ENCODE measurements at places on chromosomes 12 and 14.

DNA sequence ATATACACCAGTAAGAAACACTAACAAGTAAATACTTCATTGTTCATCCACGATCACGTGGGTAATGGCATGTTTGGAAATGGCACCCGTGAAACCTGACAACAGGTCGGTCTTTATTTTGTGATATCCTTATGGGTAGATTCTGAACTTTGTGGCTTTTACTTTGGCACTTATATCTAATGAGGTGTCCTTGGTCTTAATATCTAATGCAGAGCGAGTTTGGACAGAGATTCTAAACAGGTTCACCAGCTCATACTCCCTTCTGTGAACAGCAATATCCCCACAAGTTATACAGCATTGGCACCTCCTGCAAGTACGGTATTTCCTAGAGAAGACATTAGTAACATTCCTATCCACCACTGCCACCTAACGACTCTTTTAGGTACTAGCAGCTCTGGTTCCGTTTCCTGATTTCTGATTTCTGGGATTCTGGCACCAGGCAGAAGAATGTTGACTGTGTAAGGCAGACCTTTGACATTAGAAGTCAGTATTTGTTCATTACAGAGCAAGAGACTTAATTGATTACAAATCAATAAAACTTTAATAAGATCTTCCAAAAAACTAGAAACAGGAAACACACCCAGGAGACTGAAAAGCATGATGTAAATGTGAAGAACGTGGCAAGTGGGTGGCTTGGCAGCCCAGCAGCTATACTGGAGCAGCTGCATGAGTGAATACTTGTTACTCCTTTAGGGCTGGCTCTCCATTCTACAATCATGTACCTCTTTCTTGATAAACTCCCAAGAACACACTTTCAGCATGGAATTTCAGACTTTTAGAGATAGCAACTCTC is 2.5 kb downstream of the ANG start:
- peak; percentile 76 for ATAC-seq

DNA sequence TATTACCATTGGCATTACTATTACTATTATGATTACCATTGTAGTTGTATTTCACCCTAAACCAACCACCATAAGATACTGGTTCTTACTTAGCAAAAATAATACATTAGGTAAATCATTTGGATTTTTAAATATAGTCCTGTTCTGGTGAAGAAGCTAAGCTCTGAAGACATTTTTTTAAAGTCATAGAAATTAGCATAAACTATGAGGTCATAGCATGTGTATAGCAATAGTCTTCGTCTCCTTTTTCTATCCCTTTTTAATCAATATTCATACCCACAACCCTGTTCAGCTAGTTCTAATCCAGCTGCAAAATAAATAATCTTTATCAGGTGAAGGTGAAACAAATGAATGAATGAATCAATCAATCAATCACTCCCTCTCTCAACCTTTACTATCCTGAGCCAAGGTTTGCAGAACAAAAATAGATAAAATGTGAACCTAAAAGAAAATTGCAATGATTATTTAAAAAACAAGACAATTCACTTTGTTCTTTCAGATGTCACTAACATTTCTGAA is 134.5 kb downstream of the STXBP6 start:
- ATAC-seq: no peak

- ATAC-seq: no peak
These were observed 15.3 kb upstream of the PELI2 start for GRCh38 chr14:56102941-56103340.

DNA sequence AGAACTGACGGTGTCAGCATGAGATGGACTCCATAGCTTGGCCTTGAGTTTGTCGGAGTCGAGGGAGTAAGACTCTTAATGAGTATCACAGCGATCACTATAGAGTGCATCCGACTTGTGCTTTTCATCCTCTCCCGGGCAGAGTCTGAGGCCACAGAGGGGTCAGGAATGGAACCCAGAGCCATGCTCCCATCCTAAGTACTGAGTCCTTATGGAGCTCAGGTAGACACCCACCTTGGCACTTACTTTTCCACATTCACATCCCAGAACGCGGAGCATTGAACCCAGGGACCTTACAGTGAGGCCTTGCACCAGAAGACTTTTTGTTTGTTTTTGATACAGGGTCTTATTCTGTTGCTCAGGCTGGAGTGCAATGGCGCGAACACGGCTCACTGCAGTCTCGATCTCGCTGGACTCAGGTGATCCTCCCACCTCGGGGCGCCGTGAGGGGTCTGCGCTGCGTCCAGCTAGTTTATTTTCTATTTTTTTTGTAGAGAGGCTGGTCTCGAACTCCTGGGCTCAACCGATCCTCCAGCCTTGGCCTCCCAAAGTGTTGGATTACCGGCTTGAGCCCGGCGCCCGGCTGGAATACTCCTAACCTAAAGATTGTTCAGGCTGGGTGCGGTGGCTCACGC is 719 bp upstream of the SRSF9 start:
- ATAC-seq: peak; percentile 27

- ATAC-seq: no peak
These were observed 35.8 kb downstream of the FBXO34 start for GRCh38 chr14:55306938-55307589.

- peak; percentile 38 for ATAC-seq
These were observed 1.1 kb downstream of the IGF1 start for GRCh38 chr12:102479099-102479885.

DNA sequence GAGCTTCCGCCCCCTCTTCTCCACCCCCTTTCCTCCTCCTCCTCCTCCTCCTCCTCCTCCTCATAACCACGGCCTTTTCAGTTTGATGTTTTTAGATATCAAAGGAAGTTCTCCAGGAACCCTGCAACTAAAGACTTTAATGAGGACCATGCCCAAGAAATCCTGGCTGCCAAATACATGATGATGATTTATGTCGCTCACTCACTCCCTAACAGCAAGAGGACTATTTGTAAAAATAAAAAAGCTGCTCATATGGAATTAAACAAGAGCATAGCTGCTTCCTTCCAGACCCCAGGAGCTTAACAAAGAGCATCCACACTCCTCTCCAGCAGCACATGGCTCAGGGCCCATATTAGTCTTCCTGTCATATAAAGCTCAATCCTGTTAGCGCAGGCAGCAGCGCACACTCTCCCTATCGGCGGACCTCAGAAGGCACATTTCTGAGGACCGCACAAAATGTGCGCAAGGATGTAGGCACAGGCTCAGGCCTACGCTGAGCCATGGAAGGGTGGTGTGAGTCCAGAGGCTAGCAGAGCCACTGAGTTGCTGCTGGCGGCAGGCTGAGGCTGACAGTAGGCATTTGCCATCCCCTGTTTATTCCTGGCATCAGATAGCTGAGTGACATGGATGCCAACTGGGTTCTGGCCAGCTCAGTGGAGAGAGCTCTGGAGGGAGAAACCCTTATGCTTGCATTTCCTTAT is 232.8 kb downstream of the MSRB3 start:
- no peak for ATAC-seq

- ATAC-seq: no peak
These were observed 945 bp downstream of the HCAR1 start for GRCh38 chr12:122729583-122730214.

- ATAC-seq: no peak
These were observed 243.6 kb downstream of the KIF21A start for GRCh38 chr12:39199351-39199750.

- ATAC-seq: no peak
These were observed 189.2 kb upstream of the MGAT4C start for GRCh38 chr12:86445356-86445755.

- no peak for ATAC-seq
These were observed 509.3 kb upstream of the CCDC196 start for GRCh38 chr14:65976761-65977404.

- no peak for ATAC-seq
These were observed 127.6 kb downstream of the WIF1 start for GRCh38 chr12:64993461-64993860.

- ATAC-seq: no peak
These were observed 159.4 kb downstream of the EPS8 start for GRCh38 chr12:15629761-15630160.

DNA sequence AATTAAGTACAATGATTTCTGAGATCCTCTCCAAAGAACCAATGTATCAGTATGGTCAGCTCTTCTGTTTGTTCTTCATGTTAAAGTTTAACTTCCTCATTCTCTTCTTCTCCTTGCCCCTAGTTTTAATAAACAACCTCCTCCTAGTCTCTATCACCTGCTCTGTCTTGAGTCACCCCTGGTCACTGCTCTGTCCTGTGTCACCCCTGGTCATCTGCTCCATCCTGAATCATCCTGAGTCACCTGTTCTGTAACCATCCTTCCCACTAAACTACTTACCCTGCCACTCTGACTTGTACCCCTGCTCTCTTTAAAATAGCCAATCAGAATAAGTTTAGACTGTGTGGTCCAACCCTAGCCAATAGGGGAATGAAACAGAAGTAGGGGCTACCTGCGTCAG is 100.5 kb downstream of the ALG10B start:
- ATAC-seq: no peak

- no peak for ATAC-seq
These were observed 35.8 kb upstream of the GRIP1 start for GRCh38 chr12:66714709-66715108.

DNA sequence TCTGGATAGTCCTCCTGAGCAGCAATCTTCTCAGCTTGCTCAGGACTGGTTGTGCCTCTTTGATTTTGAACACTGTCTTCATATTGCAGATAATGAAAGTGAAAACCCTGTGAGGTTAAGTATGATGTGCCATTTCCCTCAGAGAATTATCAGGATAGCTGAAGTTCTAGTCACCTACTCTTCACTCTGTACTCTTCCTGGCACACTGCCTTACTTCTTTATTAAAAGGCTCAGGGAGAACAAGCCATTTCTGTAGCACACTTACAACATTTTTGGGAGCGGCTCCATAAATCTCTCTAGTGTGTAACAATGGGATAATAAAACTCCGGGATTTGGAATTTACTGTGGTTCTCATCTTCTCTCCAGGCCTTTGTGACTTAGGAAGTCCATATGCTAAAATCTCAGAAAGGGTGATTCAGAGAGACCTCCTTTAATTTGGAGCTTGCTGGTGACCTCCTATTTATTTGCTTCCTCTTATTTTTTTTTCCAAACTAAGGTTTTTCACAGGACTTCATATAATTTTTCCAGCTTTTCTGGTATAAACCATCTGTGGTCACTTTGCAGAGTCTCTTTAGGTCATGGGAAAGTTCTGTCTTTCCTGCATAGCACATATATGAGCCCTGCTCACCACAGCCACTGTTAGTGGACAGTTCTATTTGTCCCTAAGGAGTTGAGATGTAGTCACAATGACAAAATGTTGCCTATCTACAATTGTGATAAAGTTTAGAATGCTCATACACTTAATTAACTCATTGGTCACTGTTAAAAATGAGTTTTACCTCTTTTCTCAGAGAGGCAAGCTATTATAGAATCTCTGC is 53.5 kb upstream of the LDHB start:
- ATAC-seq: no peak

DNA sequence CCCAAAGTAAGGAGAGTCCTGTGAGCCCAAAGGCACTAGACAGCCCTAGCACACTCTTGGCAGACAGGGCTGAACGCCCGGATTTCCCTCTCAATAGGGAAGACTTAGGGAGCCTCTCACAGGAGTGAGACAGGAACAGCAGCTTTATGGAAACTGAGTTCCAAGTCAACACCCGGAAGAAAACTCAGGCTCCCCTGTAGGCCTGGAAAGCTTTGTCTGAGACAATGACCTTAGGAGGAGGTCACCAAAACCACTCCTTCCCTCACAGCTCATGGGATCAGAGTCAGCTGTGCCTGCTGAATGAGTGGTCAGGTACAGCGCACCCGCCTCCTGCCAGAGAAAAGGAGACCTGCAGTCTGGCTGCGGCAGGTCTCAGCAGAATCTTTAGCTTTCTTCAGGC is 229.5 kb downstream of the CACNA1C start:
- no peak for ATAC-seq
